MM.1S (cell line): ENCODE measurements at places on chromosomes 3 and 15.

DNA sequence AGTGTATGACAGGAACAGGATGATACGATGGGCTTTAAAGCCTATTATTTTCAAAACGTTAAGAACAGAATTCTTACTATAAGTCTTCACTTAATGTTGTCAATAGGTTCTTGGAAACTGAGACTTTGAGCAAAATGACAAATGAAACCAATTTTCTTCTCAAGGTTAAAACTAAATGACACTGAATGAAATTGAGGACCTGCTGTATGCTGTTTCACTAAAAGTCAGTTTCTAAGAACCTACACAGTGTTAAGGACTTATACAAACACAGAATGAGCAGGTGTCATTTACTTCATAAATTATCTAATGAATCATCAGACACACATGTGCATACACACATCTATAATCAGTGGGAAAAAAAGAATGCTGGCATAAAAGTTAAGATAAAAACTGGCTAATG is 106.9 kb downstream of the RFTN1 start:
- DNase-seq = no peak

GRCh38 chr3:107235193-107235927 is 141.9 kb upstream of the CCDC54 start:
- DNase-seq = no peak

- DNase-seq = no peak
Observed at GRCh38 chr3:59483191-59483590, 433.4 kb upstream of the CFAP20DC start.

DNA sequence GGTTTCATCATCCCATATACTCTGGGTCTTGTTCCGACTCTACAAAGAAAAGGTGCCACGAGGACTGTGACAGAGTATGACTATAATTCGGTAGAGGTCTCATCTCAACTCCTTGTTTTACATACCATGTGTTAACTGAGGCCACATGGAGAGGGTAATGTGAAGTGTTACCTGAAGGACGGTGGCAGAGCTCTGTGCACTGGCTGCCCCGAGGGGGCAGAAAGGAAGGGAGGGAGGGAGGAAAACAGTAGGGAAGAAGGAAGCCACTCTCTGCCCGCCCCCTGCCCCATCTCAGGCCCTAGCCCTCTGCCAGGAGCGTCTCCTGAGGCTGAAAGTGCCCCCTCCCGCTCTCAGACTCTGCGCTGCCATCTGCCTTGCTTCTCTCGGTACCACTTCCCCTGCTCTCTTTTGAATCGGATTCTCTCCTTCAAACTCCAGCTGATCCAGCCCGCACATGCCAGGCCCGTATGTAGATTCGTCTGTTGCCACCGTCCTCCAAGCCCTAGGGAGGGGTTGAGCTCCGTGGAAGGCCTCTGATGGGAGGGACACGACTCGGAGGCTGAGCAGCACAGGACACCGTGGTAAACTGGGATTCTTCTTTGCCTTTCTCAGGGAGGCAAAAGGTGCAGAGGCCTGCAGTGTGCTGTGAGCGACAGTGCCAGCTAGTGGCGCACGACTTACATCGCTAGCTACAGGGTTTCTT is 70.5 kb upstream of the ATP10A start:
- peak; percentile 24 for DNase-seq

GRCh38 chr15:71325481-71325880 is 210.2 kb downstream of the THSD4 start:
- no peak for DNase-seq

DNA sequence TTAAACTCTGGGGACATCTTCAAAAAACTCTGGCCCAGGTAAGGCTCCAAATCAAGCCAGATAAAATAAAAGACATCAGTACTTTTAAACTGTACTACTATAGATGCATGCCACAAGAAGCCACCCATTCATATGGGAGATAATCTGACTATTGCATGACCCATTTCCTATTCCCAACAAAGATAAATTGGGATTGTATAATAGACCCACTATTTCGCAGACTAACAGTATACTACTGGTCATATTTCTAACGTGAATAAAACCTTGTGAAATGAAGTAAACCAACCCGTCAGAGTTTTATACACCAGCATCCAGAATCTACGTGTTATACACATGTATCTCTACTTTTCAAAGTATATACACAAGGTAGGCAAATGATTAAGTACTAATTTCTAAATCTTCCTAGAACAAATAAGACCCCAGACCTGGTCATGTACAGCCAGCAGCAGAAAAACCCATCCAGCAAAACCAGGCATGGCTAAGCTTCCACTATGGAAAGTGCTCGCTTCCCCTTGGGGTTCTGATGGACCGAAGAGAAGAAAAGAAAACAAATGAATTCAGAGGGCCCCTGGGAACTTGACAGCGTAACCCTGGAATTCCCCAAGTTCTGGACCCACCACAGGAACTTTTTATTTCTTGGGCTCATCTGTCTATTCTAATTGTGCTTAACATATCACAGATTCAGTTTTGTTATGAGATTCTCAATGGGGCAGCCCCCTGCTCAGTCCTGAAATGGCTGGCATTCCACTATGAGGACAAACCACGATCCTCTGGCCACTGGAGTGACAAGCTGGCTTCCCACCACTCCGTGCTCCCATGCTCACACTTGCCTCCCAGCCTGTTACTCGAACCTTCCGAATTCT is 69.1 kb downstream of the MB21D2 start:
- DNase-seq = no peak

- no peak for DNase-seq
Observed at GRCh38 chr15:77632534-77633133, at the start of gene LINGO1. Gene LINGO1 (minus strand): TSS chr15:77632912. CDS start chr15:77632315, 597 bp downstream.

- DNase-seq = no peak
Observed at GRCh38 chr15:57143511-57144078, 225.2 kb downstream of the TCF12 start.

- DNase-seq = no peak
Observed at GRCh38 chr15:88799341-88799740, 3.9 kb upstream of the ACAN start.

DNA sequence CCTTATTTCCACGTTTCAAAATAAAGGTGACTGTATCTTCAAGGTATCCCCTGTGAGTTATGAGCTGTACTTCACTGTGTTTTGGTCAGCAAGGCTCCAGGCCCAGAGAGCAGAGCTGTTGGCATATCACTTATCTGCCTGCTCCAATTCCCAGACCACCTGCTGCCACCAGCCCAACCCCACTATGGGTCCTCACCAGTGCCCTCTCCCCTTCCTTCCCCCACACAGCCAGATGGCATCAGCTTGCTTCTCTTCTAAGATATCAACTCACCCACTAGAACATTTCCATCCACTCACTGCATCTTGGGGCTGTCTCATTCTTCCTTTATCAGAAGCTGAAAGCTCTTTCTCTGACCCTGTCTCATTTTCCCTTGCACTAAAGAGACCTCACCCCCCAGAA is 136.9 kb upstream of the EIF1B start:
- no peak for DNase-seq

- no peak for DNase-seq
Observed at GRCh38 chr3:40770061-40770460, 245.3 kb downstream of the ZNF621 start.

DNA sequence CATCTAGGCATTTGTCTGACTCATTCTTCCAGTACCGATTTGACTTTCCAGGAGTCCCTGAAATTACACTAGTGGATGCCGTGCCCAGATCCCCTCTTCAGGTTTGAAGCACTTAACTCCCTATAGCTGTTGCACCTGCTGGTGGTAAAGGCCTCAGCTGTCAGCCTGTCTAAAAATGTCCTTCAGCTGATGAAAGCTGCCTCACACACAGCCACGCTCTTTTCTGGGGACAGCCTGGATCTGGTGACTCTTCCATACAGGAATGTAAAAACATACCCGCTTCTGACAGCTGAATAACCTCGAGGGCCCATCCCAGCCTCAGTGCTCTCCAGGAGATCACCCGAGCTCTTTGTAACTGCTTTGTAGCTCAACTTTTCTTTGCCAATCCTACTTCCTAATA is 534.1 kb upstream of the GRM7 start:
- no peak for DNase-seq

GRCh38 chr3:2517500-2518172 is 419.0 kb downstream of the CNTN4 start:
- DNase-seq = no peak

DNA sequence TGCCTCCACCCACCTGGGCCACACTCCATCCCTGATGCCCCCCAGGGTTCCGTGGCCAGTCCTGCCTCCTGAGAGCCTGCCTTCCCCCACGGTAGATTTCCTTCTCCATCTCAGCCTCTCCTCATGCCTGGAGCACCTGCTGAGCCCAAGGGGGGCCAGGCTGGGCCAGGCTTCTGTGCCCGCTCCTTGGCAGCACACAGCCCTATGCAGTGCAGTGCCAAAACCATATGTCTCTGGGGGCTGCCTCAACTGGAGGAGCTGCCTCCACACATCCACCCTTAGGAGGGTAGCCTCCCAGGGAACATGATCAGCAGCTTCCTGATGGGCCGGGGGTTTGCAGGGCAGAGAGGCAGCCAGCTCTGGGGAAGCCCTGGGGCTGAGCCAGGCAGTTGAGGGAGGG is 24.6 kb upstream of the GATA2 start:
- DNase-seq = no peak

GRCh38 chr3:143166376-143166775 is 46.8 kb downstream of the CHST2 start:
- DNase-seq = no peak

DNA sequence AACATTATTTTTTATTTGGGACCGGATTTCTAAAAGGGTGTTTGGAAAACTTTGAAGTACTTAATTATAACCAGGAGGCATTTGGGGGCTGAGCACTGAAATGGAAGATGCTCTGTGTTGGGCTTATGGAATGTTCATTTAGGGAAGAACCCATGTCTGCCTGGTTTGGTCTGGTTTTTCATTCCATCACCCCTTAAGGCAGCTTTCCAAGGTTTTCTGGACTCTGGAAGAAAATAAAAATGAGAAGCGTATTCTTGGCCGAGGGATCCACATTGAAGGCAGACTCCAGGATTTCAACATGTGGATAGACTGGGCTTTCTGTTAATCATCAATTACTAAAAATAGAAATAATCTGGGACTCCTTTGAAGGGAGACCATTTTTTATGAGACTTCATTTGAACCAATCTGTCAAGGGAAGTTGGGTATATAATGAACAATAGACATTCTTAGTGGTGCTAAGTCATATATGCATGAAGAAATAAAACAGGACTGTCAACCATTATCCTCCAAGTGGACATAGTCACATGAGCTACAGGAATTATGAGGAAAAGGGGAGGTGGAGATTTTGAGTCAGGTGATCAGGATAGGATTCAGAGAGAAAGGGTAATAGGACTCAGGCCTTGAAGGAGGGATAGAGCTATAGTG is 270.5 kb upstream of the ADAMTS9 start:
- no peak for DNase-seq

- DNase-seq = no peak
Observed at GRCh38 chr3:128485282-128486204, 7.5 kb downstream of the GATA2 start.

DNA sequence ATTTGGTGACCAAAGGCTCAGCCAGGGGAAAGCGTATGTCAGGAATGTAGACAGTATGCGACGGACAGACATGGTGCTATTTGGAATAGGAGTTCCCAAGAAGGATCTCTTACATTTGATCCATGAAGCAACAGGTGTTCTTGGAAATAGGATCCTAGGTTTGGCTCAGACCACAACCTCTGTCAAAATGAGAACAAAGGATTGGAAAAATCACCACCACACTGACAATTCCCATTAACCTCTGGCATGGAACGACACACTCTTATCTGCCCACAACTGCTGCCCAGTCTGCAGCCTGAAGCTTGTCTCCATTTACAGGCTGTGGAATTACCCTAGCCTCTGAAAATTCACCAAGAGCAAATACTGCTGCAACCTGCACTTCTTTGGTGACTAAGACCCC is 33.6 kb upstream of the LRRN1 start:
- DNase-seq = no peak

DNA sequence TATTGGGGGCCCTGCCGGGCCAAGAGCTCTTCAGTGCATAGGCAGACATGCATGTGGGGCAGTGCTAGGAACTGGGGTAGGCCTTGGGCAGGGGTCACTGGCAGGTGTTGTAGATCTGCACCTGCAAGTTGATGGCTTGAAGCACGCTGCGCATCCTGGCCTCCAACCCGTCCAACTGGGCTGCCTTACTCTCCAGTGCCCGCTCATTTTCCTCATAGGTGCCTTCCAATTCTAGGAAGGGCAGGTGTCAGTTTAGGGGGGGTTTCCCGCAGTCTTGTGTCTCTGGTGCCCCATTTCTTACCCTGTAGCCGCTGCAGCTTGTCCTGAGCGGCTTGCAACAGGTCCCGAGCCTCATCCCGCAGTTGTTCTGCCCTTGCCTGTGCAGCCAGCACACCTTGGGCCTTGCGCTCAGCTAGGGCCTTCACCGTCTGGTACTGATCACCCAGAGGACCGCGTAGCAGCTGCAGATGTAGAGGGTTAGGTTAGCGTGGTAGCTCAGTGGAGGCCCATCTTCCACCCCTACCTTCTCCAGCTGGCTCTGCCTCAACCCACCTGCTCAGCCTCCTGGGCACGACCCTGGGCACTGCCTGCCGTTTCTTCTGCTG is 611 bp upstream of the USP19 start:
- no peak for DNase-seq

GRCh38 chr3:194637541-194638400 is 4.6 kb upstream of the TMEM44 start:
- no peak for DNase-seq

- no peak for DNase-seq
Observed at GRCh38 chr15:35358824-35359223, 187.1 kb downstream of the DPH6 start.

- peak; percentile 8 for DNase-seq
Observed at GRCh38 chr3:16633948-16634347, 28.7 kb upstream of the DAZL start.

- DNase-seq = no peak
Observed at GRCh38 chr15:46408312-46408711, 773.5 kb downstream of the SQOR start.

- DNase-seq = no peak
Observed at GRCh38 chr3:56131974-56132590, 336.2 kb downstream of the ERC2 start.

DNA sequence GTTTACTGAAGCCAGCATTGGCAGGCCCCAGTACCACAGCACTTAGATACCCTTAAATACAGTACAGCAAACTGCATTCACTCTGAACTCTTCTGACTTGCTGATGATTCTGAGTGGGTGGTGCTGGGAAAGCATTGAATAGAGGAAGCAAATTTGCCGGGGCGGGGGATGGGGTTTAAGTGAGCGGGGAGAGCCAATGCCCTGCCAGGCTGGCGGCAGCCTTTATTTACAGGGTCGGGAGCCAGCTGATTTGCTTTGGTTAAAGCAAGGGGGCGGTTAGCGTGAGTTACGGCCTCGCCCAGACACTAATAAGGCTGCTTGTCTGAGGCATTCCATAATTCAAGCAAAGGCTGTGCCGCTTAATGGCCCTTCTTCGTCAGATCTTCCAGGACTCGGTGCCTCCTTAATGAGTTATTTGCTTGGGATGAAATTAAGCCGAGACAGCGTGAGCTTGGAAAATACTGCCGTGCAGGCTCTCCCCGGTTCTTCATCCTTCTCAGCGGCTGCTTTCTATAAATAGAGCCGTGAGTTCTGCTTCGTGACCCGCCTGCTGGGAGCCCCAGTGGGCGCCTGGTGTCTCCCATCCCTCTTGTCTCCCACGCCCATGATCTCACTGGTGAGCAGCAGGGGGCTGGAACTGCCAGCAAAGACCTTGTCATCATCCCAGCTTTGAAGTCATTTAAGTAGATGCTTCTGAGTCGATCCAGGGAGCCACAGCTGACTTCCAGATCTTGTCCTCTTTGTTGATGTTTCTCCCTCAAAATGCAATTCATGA is 25.8 kb downstream of the SPSB4 start:
- no peak for DNase-seq

GRCh38 chr3:3189102-3189727 is 9.7 kb upstream of the CRBN start:
- DNase-seq = no peak

- DNase-seq = no peak
Observed at GRCh38 chr3:71537211-71537611, 46.3 kb downstream of the FOXP1 start.

GRCh38 chr3:9782770-9783169 is 9.5 kb downstream of the TADA3 start:
- no peak for DNase-seq
